ENCODE measurements at places on chromosomes 7 and 10.

GRCh38 chr7:158582089-158582456 is 5.5 kb downstream of the PTPRN2 start:
- no peaks in the 10 kb centered on the region for H3K4me1 ChIP-seq
- no peak for DNase-seq
- no peak overlapping the region for H3K4me3 ChIP-seq
- H3K36me3 ChIP-seq, result no peaks in the 10 kb centered on the region
- no peak overlapping the region for H3K27ac ChIP-seq
- H3K27me3 ChIP-seq, result peaks cover 20% of the 10 kb centered on the region

GRCh38 chr7:135729230-135729629 is 1.2 kb upstream of the SLC13A4 start:
- no peak for DNase-seq
- peaks cover 17% of the 10 kb centered on the region for H3K27me3 ChIP-seq
- H3K4me1 ChIP-seq, result no peaks in the 10 kb centered on the region
- no peaks in the 10 kb centered on the region for H3K36me3 ChIP-seq
- no peak overlapping the region for H3K4me3 ChIP-seq
- no peak overlapping the region for H3K27ac ChIP-seq

DNA sequence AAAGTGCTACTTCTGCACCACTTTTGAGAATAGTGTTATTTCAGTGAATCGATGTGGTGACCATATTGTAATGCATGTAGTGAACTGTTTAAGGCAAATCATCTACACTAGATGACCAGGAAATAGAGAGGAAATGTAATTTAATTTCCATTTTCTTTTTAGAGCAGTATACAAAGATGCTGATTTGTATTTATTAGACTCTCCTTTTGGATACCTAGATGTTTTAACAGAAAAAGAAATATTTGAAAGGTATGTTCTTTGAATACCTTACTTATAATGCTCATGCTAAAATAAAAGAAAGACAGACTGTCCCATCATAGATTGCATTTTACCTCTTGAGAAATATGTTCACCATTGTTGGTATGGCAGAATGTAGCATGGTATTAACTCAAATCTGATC is 110.4 kb downstream of the CFTR start:
- no peaks in the 10 kb centered on the region for H3K36me3 ChIP-seq
- no peak overlapping the region for H3K4me3 ChIP-seq
- DNase-seq, result no peak
- no peaks in the 10 kb centered on the region for H3K27me3 ChIP-seq
- H3K27ac ChIP-seq, result no peak overlapping the region
- no peaks in the 10 kb centered on the region for H3K4me1 ChIP-seq

GRCh38 chr10:105798328-105798889 is 1157.3 kb downstream of the SORCS3 start:
- no peak overlapping the region for H3K27ac ChIP-seq
- no peaks in the 10 kb centered on the region for H3K27me3 ChIP-seq
- no peaks in the 10 kb centered on the region for H3K36me3 ChIP-seq

GRCh38 chr7:8283968-8284367 is 22.0 kb upstream of the ICA1 start:
- H3K27ac ChIP-seq, result no peak overlapping the region
- no peak overlapping the region for H3K4me3 ChIP-seq
- H3K36me3 ChIP-seq, result no peaks in the 10 kb centered on the region
- no peak for DNase-seq

DNA sequence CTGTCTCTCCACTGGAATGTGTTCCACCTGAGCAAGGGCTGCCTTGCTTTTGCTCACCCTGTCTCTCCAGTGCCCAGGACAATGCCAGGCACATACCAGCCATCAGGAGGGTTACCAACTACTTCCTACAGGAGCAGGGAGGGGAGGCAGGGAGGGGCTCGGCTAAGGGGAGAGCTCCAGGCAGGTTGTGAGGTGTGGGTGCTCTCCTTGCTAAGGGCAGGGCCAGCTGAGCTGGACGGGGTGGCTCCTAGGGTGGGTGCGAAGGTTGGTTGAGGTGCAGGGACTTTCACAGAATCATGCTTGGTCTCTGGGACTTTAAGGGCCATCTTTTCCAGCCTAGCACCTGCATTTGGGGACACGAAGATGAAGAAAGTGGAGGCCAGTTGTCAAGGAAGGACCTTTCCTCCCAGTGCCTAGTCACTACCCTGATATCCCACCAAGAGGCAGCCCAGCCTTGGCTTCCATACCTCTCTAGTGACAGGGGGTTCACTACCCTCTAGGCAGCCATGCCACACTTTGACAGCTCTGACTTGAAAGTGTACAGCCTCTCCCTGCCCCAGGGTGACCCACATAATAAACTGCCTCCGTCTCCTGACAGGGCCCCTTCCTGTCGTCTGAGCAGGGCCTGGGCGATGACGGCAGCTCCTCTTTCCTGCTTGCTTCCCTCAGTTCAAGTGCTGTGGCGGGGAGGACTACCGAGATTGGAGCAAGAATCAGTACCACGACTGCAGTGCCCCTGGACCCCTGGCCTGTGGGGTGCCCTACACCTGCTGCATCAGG is 46.5 kb downstream of the TSPAN15 start:
- peak overlapping the region; percentile 17 for H3K27ac ChIP-seq
- H3K27me3 ChIP-seq, result no peaks in the 10 kb centered on the region
- peak; percentile 32 for DNase-seq
- no peak overlapping the region for H3K4me3 ChIP-seq

GRCh38 chr7:23514755-23515154 is 17.0 kb downstream of the TRA2A start:
- H3K4me1 ChIP-seq, result peaks cover 23% of the 10 kb centered on the region
- H3K27me3 ChIP-seq, result no peaks in the 10 kb centered on the region
- H3K27ac ChIP-seq, result peak overlapping the region; percentile 79
- no peak overlapping the region for H3K4me3 ChIP-seq

DNA sequence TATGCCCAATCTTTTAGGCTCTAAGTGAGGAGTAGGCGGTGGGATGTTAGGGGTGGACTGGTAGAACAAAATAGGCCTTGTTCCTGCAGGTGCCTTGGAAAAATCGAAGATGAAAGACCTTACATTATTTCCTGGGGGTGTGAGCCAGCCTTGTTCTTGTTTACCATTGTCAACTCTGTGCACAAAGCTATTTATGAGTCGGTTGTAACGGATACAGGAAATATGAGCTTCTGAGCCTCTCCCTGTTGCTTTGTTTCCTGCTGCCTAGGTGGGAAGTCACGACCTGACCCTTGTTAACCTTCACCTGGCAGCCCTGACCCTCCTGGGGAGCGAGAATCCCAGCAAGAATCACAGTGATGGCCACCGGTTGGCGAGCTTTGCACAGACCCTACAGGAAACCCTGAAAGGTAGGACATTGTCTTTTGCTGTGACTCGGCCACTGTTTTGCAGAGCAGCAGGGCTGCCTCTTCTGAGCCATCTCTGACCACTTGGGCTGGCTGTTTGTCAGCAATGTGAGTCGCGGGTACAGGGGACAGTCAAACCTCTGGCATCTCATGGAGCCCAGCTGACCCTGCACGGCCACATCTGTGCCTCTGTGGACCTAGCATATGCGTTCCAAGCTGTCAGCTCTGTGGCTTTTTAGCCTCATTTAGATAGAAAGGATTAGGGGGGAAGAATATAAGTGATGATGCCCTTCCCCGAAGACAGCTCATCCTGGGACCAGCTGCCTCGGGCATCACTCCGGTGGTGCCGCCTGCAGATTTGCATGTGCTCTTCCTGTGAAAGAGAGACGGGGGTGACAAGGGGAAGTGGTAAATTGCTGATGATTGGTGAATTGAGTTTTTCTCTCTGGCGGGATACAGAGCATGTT is 102.1 kb upstream of the ANLN start:
- peak; percentile 54 for DNase-seq
- H3K27me3 ChIP-seq, result no peaks in the 10 kb centered on the region
- H3K4me3 ChIP-seq, result peak overlapping the region; percentile 75
- H3K27ac ChIP-seq, result peak overlapping the region; percentile 95
- H3K4me1 ChIP-seq, result peaks cover 49% of the 10 kb centered on the region
- peaks cover 2% of the 10 kb centered on the region for H3K36me3 ChIP-seq

DNA sequence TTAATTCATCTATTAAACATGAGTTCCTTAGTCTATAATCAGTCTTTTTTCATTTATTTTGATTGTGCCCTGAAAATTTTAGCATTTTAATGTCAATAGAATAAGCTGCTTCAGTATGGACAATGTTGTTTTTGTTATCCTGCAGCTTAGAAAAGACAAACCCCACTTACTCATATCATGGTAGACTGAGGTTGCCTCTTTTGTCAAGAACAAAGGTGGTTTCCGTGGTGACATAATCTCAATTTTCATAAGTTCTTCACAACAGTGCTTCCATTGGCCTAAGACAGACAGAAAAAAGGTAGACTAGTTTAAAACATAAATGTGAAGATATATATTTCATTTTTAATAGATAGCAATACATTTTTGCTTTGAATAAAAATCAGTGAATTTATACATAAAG is 69.1 kb downstream of the RTKN2 start:
- H3K27me3 ChIP-seq, result no peaks in the 10 kb centered on the region
- no peak for DNase-seq
- H3K4me1 ChIP-seq, result peaks cover 18% of the 10 kb centered on the region

- H3K27ac ChIP-seq, result peak overlapping the region; percentile 89
- H3K4me3 ChIP-seq, result no peak overlapping the region
- H3K27me3 ChIP-seq, result no peaks in the 10 kb centered on the region
Measured at GRCh38 chr7:2120841-2121830, 111.6 kb downstream of the MAD1L1 start.

DNA sequence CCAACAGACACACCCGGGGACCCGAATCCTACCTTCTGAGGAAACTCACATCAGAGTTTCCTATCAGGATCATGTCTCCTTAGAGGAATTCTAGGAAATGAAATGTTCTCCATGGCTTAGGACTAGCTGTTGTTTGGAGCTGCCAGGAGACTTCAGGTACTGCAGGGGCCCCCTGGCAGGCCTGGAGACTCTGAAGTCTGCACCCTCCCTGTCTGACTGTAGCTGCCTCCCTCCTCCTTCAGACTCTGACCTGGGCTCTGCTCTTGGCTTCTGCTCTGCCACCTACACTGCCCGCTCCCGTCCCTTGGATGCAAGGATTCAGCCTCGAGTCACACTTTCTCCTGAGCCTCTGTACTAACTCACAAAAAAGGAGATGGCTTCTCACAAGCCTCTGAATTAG is 232.8 kb downstream of the INHBA start:
- no peaks in the 10 kb centered on the region for H3K4me1 ChIP-seq
- no peaks in the 10 kb centered on the region for H3K36me3 ChIP-seq
- DNase-seq, result no peak
- no peak overlapping the region for H3K4me3 ChIP-seq

- no peaks in the 10 kb centered on the region for H3K4me1 ChIP-seq
- no peaks in the 10 kb centered on the region for H3K36me3 ChIP-seq
- H3K27ac ChIP-seq, result no peak overlapping the region
- no peak for DNase-seq
- no peaks in the 10 kb centered on the region for H3K27me3 ChIP-seq
- no peak overlapping the region for H3K4me3 ChIP-seq
Measured at GRCh38 chr10:2020836-2021235, 283.5 kb upstream of the ADARB2 start.

GRCh38 chr10:32923134-32923533 is 34.9 kb downstream of the ITGB1 start:
- H3K4me1 ChIP-seq, result peaks cover 4% of the 10 kb centered on the region
- H3K27me3 ChIP-seq, result no peaks in the 10 kb centered on the region
- DNase-seq, result no peak
- no peak overlapping the region for H3K4me3 ChIP-seq
- H3K27ac ChIP-seq, result no peak overlapping the region

- H3K27ac ChIP-seq, result no peak overlapping the region
- no peaks in the 10 kb centered on the region for H3K27me3 ChIP-seq
- peaks cover 9% of the 10 kb centered on the region for H3K4me1 ChIP-seq
- H3K4me3 ChIP-seq, result no peak overlapping the region
Measured at GRCh38 chr10:119806334-119807130, 66.1 kb downstream of the MCMBP start.

GRCh38 chr10:5297466-5297865 is 67.3 kb upstream of the UCN3 start:
- peaks cover 54% of the 10 kb centered on the region for H3K4me1 ChIP-seq
- peaks cover 69% of the 10 kb centered on the region for H3K36me3 ChIP-seq
- peak overlapping the region; percentile 81 for H3K4me3 ChIP-seq

DNA sequence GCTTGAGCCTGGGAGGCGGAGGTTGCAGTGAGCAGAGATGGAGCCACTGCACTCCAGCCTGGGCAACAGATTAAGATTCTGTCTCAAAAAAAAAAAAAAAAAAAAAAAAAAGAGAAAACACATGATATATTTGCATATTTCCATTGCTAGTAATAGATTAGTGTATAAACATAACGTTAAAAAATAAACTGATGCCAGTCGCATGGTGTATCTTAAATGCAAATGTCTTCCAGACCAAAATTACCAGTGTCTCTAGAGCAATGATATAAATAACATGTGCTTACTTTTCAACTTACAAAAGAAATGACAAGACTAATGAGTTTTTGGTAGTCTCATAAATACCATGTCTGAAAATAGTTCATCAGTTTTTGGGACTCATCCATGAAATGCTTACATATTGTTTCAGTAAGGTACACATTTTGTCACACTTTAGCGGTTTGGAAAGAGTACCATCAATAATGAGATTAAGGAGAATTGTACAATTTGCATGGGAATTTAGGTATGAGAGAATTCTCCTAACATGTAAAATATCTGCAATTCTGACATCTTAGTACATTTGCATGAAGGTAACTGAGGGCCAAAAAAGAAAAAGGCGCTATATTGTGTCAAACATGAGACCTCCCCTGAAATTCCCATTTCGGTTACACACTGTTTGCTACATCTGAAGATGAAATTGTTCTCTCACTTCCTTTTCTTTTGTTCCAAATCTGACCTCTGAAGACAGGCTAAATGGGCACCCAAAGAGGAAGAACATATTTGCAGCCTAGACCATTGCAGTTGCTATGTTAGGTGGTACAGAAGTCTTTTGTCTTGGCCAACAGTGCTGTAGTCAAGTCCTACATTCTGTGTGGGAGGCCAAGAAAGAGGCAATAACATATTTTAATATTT is 51.5 kb upstream of the PIP4K2A start:
- no peak overlapping the region for H3K4me3 ChIP-seq
- no peaks in the 10 kb centered on the region for H3K36me3 ChIP-seq
- DNase-seq, result no peak
